ENCODE measurements at places on chromosomes 5 and 9.

DNA sequence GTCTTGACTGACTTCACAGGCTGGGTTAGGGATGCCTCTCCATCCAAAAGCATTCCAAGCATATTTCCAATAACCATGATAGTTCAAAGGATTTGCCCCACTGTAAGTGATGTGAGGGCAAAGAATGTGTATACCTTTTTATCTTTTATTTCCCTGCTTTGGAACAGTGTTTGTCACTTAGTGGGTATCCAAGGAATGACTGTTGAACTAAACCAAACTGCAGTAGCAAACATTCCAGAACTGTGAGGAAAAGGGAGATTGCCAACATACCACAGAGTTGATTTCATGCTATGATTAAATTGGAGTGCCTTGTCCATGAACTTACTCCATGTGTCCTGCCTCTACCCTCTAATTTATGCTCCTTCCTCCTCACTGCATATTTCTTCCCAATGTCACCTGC, 400.0 kb downstream of the KIAA0825 start:
- DNase-seq = no peak

DNA sequence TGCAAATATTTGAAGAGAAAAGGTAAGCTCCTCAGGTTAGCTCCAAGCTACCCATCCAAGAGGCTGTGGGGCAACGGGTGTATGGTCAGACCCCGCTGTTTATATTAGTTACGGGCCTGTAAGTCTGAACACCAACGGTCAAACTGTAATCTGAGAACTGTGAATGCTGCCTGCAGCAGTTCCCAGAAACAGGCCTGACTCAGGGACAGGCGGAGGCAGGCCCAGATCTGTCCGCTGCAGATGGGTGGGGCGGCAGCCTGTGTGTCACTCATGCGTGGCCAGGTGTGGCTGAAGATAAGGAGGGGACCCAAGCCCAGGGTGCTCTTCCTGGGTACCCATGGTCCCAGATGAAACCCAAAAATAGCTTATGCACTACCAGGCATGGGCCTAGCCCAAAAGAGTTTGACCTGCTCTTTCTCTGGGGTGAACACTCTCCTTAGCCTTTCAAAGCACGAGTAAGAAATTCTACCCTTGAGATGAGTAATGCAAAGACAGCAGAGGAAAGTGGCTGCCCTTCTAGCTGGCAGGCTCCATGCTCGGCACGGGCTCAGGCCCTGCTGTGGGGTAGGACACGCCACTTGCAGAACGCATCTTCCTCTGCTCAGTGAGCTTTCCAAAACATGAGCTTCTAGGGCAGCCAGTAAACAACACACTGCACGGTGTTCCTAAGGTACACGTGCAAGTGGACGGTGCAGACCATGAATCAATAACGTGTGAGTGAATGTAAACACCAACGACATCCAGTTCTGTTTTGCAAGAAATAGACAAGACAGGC, 9.1 kb downstream of the UBAC1 start:
- no peak for DNase-seq

DNA sequence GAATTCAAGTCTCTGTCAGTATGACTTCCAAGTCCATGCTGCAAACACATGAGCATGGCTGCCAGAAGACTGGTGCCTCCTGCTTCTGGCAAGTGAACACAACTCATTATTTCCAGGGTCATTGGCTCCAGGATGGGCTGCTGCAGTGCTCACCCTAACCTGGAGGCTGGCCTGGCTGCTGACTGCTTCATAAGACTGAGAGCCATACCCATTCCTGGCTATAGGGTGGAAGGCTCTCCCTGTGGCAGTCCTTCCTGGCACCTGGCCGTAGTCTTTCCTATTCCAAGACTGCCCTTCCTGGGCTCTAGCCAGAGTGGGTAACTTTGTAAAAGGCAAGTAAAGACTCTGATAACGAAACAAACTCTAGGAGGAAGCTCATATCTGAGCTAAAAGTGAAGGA, 51.2 kb downstream of the CXXC5 start:
- DNase-seq = no peak

GRCh38 chr9:36492865-36493264, 79.8 kb upstream of the MELK start:
- DNase-seq = no peak

GRCh38 chr5:117463881-117464570, 889.4 kb upstream of the SEMA6A start:
- no peak for DNase-seq

DNA sequence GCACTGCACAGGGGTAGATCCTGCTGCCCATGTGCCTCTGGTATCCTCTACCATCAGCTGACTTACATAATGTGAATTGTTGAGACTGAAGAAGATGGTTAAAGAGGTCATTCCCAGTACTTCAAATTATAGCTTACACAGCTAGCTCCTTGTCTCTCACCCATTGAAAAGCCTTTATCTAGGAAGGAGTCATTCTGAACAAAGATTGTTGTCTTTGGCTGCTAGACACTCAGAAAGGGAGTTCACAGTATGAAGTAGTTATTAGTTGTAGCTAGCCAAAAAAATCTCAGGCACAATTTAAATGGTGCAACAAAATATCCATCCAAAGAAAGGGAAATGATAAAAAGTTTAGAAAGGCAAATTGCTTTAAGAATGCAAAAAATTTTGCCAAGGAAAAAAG, 102.0 kb upstream of the NREP start:
- DNase-seq = no peak

DNA sequence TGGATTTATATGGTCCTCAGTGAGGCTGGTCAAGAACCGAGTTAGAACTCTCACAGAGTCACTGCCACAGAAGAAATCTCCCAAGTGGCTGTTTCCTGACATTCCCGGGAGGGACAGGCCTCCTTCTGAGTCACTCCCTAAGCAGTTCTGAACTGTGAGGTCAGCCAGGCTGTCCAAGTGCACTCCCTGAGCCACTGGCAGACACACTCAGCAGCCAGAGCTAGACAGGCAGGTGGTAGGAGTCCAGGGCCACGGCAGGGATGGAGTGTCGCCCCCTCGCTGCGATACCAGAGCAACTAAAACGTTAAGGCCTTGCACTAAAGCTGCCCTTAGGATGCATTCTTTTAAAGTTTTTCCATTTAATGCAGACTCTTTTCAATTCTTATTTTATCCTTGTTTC, 3.4 kb downstream of the IL4 start:
- no peak for DNase-seq

- DNase-seq = no peak
Observed at GRCh38 chr5:163089230-163089629, 348.2 kb upstream of the CCNG1 start.
